Spleen (tissue), 13 donors: ENCODE measurements at places on chromosomes 3 and 15. TPM values are rescaled to one million over a fixed set of nuclear protein-coding genes. Genes with fewer than 3 reads are reported as not detected.

Gene SCN11A
- 1.5 TPM for polyA plus RNA-seq

DNA sequence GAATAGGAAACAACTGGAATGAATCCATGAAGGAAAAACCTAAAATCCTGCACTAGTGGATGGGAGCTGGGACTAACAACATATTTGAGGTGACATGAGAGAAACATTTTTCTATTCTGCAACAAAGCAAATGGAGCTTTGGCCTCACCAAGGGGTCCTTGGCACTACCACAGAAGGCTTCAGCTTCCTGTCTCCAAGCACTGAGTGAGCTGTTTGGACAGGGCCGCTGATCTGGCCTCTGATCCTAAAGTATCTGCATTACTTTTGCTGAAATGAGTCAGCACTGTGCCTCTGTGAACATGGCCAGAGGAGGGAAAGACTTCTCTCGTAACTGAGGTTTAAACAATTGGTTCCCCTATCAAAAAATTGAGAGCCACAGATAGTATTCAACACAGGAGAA is 9.0 kb downstream of the ARPP21 start:
- no peaks in the 10 kb centered on the region for H3K36me3 ChIP-seq
- H3K4me3 ChIP-seq, result no peak overlapping the region
- no peaks in the 10 kb centered on the region for H3K4me1 ChIP-seq

Gene ESYT3
- not detected for polyA plus RNA-seq

- no peak overlapping the region for H3K4me3 ChIP-seq
- DNase-seq, result no peak
- H3K27ac ChIP-seq, result no peak overlapping the region
- no peaks in the 10 kb centered on the region for H3K36me3 ChIP-seq
- no peaks in the 10 kb centered on the region for H3K27me3 ChIP-seq
These were observed 8.0 kb upstream of the MESP2 start for GRCh38 chr15:89768071-89768500.

DNA sequence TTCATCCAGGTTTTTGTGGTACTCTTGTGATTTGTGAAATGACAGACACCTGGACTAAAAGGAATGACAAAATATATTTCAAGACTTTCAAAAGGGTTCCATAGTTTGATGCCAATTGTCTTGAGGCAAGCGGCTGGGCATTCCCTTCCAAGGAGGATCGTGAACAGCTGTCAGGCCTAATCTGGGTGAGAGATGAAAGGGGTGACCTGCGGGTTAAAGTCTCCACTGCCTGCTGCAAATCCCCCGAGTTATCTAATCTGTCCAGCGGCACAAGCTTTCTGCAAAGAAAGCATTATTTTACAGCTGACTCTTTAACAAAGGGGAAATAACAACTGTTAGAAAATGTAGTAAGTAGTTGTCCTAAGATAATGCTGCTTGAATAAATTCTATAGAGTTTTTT is 128.7 kb upstream of the MB21D2 start:
- no peaks in the 10 kb centered on the region for H3K36me3 ChIP-seq
- no peak overlapping the region for H3K27ac ChIP-seq
- DNase-seq, result no peak

Gene PPP1R14D
- polyA plus RNA-seq, result not detected

GRCh38 chr15:37981775-37982174 is 47.3 kb downstream of the TMCO5A start:
- H3K36me3 ChIP-seq, result no peaks in the 10 kb centered on the region
- H3K4me3 ChIP-seq, result no peak overlapping the region
- no peak for DNase-seq
- H3K27ac ChIP-seq, result no peak overlapping the region
- no peaks in the 10 kb centered on the region for H3K27me3 ChIP-seq
